ENCODE measurements at places on chromosomes 3 and 15.

DNA sequence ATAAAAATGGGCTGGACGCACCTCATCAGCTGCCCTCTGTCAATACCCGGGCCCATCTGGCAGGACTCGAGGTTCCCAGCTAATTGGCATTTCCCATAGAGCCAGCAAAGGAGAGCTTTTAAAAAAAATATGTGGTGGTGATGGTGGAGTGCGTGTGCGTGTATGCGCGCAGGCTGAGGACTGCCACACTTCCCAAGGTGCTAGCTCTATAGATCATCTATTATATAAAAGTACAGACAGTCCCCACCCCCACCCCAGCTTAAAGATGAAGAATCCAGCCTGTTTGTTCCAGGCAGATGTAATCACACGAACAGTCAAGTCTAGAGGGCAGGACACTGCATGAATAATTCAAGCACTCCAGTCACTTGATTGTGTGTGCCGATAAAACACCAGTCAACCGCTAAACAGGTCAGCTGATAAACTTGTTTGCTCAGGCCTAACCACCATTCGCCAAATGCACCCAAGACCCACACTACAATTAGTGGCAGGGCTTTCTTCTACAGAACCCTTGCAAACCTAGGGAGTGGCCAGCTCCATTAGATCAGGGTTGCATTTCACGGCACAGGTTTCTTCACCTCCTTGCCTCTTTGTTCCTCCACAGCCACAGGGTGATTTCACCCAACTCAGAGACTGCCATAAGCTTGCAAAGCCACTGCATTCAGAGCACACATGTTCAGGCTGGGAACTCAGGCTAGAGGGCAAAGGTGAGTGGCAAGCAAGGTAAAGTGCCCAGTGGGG, 5.8 kb downstream of the TLE3 start:
- peak; percentile 24 for DNase-seq

DNA sequence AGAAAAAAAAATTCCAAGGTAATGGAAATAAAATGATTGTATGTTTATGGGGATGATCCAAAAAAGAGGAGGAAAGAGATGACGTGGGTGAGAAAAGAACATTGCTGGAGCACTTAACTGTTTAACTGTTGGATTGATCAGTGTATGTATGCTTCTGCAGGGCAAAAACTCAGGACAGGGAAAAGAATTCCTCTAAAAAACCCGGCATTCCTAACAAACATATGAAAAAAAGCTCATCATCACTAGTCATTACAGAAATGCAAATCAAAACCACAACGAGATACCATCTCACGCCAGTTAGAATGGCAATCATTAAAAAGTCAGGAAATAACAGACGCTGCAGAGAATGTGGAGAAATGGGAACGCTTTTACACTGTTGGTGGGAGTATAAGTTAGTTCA, 1.6 kb upstream of the PHLDB2 start:
- no peak for DNase-seq

- no peak for DNase-seq
These were observed 270.3 kb downstream of the RYR3 start for GRCh38 chr15:33581032-33581431.

DNA sequence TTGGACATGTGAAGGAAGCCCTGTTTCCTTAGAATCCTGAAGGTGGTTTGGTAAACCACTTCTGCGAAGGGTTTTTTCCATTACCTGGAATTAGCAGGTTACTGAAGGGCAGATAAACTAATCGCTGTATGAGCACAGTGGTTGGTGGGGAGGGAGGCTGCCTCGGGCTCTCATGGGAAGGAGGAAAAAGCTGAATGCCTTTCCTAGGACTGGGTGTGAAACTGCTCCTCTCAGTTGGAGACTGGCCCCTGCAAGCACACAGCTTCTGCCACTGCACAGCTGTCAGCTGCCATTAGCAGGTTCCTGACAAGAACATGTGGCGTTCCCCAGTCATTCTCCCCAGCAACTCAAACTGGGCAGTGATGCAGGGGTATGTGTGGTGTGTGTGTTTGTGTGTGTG, 376.3 kb downstream of the GAP43 start:
- no peak for DNase-seq

GRCh38 chr3:159583662-159584061, 405.0 kb upstream of the IL12A start:
- no peak for DNase-seq

GRCh38 chr15:52261498-52262242, 33.9 kb downstream of the MYO5C start:
- peak; percentile 43 for DNase-seq

- no peak for DNase-seq
These were observed 32.0 kb upstream of the MANF start for GRCh38 chr3:51353131-51353530.

GRCh38 chr3:127870156-127870555, 44.9 kb upstream of the KBTBD12 start:
- no peak for DNase-seq

- DNase-seq = no peak
These were observed 8.8 kb upstream of the NMD3 start for GRCh38 chr3:161212171-161212771.

- no peak for DNase-seq
These were observed 190.1 kb downstream of the UBE3A start for GRCh38 chr15:25248583-25249235.

- DNase-seq = no peak
These were observed 171.3 kb upstream of the FAM3D start for GRCh38 chr3:58837856-58838255.

GRCh38 chr3:153051427-153052095, 110.5 kb upstream of the RAP2B start:
- DNase-seq = no peak

GRCh38 chr15:69107025-69107620, 53.3 kb upstream of the GLCE start:
- DNase-seq = no peak

DNA sequence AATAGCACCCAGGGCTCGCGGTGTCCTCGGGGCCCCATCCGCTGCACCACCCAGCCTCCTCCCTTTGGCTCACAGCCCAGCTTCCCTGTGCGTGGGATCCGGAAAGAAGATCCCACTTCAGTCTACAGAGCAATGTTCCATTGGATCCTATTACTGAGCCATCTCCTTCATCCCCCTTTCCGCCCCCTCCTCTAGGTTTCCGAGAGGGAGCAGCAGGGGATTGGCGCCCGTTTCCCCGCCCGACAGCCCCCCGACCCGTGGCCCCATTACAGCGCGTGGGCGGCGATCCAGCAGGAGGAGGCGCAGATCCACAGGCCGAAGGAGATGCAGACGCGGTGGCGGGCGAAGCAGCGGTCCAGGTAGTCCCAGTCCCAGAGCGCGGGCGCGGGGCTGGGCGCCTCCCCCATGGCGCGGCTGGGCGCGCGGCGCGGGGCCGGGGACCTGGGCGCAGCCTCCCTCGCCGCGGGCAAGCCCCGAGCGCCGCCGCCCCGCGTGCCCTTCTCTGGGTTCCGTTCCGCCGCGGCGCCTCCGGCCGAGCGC, 340 bp downstream of the TMEM44 start:
- DNase-seq = peak; percentile 12

GRCh38 chr3:171807806-171808205, 2.5 kb downstream of the PLD1 start:
- DNase-seq = no peak

DNA sequence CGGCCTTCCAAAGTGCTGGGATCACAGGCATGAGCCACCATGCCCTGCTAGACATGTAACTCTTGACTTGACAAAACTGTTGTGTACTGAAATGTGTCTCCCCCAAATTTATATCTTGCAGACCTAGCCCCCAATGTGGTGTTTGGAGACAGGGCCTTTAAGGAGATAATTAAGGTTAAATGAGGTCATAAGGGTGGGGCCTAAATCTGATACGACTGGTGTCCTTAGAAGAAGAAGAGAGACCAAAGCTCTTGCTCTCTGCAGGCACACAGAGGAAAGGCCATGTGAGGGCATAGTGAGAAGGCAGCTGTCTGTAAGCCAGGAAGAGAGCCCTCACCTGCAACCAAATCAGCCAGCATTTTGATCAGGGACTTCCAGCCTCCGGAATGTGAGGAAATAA, 361.3 kb downstream of the SV2B start:
- no peak for DNase-seq

DNA sequence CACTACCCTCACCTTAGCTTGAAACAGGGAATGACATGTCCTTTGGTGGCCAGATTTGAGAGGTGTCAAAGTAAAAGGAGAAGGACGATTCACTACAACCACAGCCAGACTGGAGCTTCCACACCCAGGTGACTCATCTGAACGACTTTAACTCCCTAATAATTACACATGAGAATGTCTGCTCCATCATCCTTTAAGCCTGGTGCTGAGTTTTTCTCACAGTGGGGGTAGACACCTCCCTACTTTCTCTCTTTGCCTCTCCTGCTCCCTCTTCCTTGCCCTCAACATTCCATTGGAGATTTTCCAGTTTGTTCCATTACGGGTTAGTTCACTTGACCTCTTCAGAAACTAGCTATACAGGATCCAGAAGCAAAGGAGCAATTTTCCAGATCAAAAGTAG, 154.3 kb upstream of the BHLHE40 start:
- no peak for DNase-seq

- no peak for DNase-seq
These were observed 22.5 kb upstream of the THBS1 start for GRCh38 chr15:39558421-39558820.

GRCh38 chr15:39554746-39555387, 26.0 kb upstream of the THBS1 start:
- no peak for DNase-seq

DNA sequence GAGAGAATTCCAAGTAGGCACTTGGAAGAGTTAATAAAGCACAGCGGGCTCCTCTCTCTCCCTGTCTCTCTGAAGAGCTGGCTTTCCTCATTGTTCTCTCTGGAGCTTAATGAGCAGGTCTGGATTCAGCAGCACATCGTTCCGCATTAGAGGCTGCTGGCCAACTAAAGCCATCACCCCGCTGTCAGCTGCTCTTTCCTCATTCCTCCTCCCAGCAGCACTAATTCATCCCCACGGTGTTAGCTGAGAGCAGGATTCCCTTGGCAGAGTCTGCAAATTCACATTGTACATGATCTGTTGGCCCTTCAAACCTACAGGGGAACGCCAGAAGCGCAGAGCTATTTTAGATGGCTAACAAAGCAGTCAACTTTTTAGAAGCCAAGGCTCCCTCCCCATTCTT, 44.2 kb downstream of the SGO1 start:
- no peak for DNase-seq

- DNase-seq = peak; percentile 37
These were observed at the start of gene PROK2 for GRCh38 chr3:71784914-71785531. Gene PROK2, minus strand, starts transcription at chr3:71785148. Its CDS starts 96 bp downstream, at chr3:71785052.

- DNase-seq = peak; percentile 4
These were observed 242.9 kb upstream of the BHLHE40 start for GRCh38 chr3:4736284-4736861.

DNA sequence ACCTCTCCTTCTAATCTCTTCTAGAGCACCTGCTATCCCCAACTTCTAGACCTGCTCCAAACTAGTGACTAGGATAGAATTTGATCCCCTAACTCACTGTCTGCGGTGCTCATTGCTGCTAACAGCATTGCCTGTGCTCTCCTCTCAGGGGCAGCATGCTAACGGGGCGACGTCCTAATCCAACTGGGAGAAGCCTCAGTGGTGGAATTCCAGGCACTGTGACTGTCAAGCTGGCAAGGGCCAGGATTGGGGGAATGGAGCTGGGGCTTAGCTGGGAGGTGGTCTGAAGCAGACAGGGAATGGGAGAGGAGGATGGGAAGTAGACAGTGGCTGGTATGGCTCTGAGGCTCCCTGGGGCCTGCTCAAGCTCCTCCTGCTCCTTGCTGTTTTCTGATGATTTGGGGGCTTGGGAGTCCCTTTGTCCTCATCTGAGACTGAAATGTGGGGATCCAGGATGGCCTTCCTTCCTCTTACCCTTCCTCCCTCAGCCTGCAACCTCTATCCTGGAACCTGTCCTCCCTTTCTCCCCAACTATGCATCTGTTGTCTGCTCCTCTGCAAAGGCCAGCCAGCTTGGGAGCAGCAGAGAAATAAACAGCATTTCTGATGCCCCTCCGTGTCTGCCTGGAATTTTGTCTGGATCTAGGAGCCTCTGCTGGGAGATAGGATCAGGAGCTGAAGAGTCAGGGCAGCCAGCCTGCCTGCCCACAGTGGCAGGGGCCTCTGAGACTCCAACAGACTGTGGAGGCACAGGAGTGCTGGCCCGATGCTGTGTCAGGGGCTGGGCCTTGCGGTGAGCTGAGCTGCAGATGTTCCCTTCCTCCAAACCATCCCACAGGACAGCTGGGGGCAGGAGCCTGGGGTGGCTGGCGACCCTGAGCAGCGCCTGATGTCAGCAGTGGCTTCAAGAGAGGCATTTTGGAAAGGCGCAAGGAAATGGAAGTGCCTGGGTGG, 3.0 kb downstream of the ISLR start:
- no peak for DNase-seq

- no peak for DNase-seq
These were observed 53.9 kb downstream of the TCAIM start for GRCh38 chr3:44392489-44392888.

GRCh38 chr15:50390554-50391264, 33.5 kb upstream of the USP8 start:
- no peak for DNase-seq

All from CD4-positive, alpha-beta T cell treated with Interleukin-17A for 4 hours (primary cell).